K562 (cell line): ENCODE measurements at places on chromosomes 5 and 9. TPM values are rescaled to one million over a fixed set of nuclear protein-coding genes. Genes with fewer than 3 reads are reported as not detected.

Gene SLC36A3
- not detected in 2 replicates for total RNA-seq

Gene KLF9
- 9.8 and 11.9 TPM in 2 replicates for total RNA-seq

Gene ANKRD55
- total RNA-seq = 3.4 and 3.6 TPM in 2 replicates

Gene ASS1
- total RNA-seq = 3.7 TPM in 2 replicates

Gene ORM1
- 2.9 and 3.4 TPM in 2 replicates for total RNA-seq

Gene PDE6A
- total RNA-seq = not detected in 2 replicates

Gene SLC36A2
- total RNA-seq = not detected in 2 replicates

Gene PCDHA7
- not detected in 2 replicates for total RNA-seq

Gene TTC16
- total RNA-seq = not detected in 2 replicates

Gene PARP8
- 0.31 TPM in 2 replicates for total RNA-seq

Gene PCDHA5
- not detected in 2 replicates for total RNA-seq

Gene THG1L
- 21.8 and 22.4 TPM in 2 replicates for total RNA-seq

Gene DND1
- total RNA-seq = 0.81 and 1.3 TPM in 2 replicates
